ENCODE measurements at places on chromosomes 5 and 9. TPM values are rescaled to one million over a fixed set of nuclear protein-coding genes. Genes with fewer than 3 reads are reported as not detected.

Gene LCN12
- 1.3 TPM for total RNA-seq

Gene FGFR4
- total RNA-seq: 25.5 TPM

Gene ARHGEF39
- total RNA-seq: 16.1 TPM

Gene TEX48
- not detected for total RNA-seq

Gene SLC6A3
- 0.87 TPM for total RNA-seq

Gene EGR1
- total RNA-seq: 12.8 TPM

Gene GMCL2
- total RNA-seq: not detected

Gene LVRN
- total RNA-seq: 0.08 TPM

Gene NPR3
- total RNA-seq: 19.6 TPM

Gene JAKMIP2
- not detected for total RNA-seq

Gene CA9
- total RNA-seq: 4.2 TPM

Gene ADAMTS12
- total RNA-seq: 7.0 TPM

Gene RAB3C
- not detected for total RNA-seq

Gene MINAR2
- total RNA-seq: not detected

Gene KLHL9
- total RNA-seq: 17.2 TPM

Gene PCDHAC1
- 2.3 TPM for total RNA-seq

Gene ZSWIM6
- total RNA-seq: 5.2 TPM

Gene MYO10
- 36.8 TPM for total RNA-seq

Gene SGCD
- total RNA-seq: 4.1 TPM

Gene DCAF10
- 11.7 TPM for total RNA-seq

Gene RASEF
- total RNA-seq: 8.1 TPM

Gene CTXN3
- not detected for total RNA-seq

Gene RECK
- total RNA-seq: 6.2 TPM

Gene IFNA21
- not detected for total RNA-seq

Gene LRRC70
- 0.12 TPM for total RNA-seq

Gene N4BP3
- 1.1 TPM for total RNA-seq

Gene ARSI
- total RNA-seq: 26.6 TPM

Gene SPAG8
- 0.56 TPM for total RNA-seq

Gene CDH10
- 0.15 TPM for total RNA-seq

Gene BTNL8
- total RNA-seq: not detected

Gene FCN2
- not detected for total RNA-seq

Gene GABRA6
- total RNA-seq: not detected

Gene TSLP
- total RNA-seq: not detected

Gene CFAP157
- not detected for total RNA-seq

Gene RGMB
- total RNA-seq: 6.0 TPM

Gene SELENOP
- total RNA-seq: not detected

Gene CDC20B
- total RNA-seq: 0.09 TPM

Gene FREM1
- not detected for total RNA-seq

Gene FOXD4L4
- total RNA-seq: not detected

Gene ENTREP1
- 0.60 TPM for total RNA-seq

Gene PCDHGA6
- total RNA-seq: 0.24 TPM

Gene HAND1
- total RNA-seq: 0.25 TPM

Gene SYNPO
- total RNA-seq: 26.6 TPM

Gene SPATA31C1
- total RNA-seq: not detected

Gene SPTAN1
- total RNA-seq: 134 TPM

Gene PCDHGB2
- total RNA-seq: 0.11 TPM

Gene TCF7
- total RNA-seq: 11.3 TPM

Gene DPYSL3
- 20.4 TPM for total RNA-seq

Gene FOXD4L5
- not detected for total RNA-seq

Gene IL5
- total RNA-seq: not detected

All from A549 treated with Mapracorat at 1 μM for 4 hours (cell line).